Ovary (tissue), 10 donors: ENCODE measurements at places on chromosomes 3 and 15. TPM values are rescaled to one million over a fixed set of nuclear protein-coding genes. Genes with fewer than 3 reads are reported as not detected.
A peak's percentile ranks its signal among the peaks of the same experiment; 100 is the strongest.

The ATP13A5 gene
- polyA plus RNA-seq = 0.07 TPM

- no peak for DNase-seq
Measured at GRCh38 chr3:154987846-154988245, 92.3 kb upstream of the MME start.

The TMC3 gene
- not detected for polyA plus RNA-seq

The ZNF662 gene
- polyA plus RNA-seq = 8.1 TPM

GRCh38 chr3:25281041-25281731 is 146.9 kb upstream of the RARB start:
- no peak for DNase-seq

GRCh38 chr3:179796421-179796820 is 143.6 kb downstream of the USP13 start:
- no peak for DNase-seq

The IL17RB gene
- 1.2 TPM for polyA plus RNA-seq

- DNase-seq = no peak
Measured at GRCh38 chr3:11206316-11206715, 52.0 kb downstream of the HRH1 start.

DNA sequence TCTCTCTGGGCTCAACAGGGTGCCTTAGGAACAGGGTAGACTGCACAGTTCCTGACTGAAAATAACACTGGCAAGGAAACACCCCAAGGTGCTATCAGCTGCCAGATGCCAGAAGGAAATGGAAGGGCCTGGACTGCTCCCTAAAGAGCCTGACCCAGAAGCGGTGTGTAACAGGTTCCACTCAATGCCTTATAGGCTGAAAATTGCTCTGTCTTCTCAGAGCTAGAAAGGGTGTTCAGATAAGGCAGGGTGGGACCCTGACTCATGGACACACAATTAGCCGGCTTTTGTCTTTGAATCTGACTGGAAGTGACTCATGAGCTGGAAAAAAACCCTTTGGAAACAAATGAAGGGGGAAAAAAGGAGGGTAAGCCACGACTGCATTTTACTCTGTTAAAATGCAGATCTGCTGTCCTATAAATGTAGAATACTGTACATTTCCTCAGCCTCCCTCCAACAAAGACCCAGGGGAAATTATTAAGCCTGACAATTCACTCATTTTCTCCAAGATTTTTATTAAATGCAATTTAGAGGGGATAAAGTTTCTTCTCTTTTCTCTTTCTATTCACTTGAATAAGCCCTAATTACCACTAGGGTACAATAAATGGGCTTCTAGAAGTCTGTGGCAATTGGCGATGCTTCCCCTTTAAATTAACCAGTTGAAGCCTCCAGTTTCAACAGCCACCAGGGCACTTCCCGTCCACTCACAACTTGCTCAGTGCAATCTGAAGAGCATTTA is 160.2 kb upstream of the TBL1XR1 start:
- DNase-seq = no peak

- DNase-seq = no peak
Measured at GRCh38 chr3:136149667-136150066, 46.5 kb downstream of the MSL2 start.

DNA sequence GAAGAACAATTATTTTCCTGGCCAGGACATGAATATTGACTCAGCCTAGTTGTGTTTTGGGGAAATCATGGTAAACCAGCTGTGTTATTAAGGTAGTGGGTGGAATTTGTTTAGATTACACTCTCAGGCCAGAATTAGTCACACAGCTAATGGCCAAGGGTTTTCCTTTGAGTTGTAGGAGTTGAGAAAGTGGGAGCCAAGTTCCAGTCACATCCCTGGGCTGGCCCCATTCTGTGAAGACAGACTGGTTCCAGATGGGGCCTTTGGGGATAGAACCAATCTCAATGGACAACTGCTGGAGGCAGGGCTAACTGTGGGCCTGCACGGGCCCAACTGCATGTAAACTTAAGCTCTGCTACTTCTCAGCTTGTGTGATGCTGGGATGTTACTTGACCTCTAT is 1.4 kb upstream of the RASL12 start:
- no peak for DNase-seq

GRCh38 chr15:61410662-61411061 is 181.6 kb upstream of the RORA start:
- DNase-seq = no peak

The OIP5 gene
- polyA plus RNA-seq = 0.75 TPM

DNA sequence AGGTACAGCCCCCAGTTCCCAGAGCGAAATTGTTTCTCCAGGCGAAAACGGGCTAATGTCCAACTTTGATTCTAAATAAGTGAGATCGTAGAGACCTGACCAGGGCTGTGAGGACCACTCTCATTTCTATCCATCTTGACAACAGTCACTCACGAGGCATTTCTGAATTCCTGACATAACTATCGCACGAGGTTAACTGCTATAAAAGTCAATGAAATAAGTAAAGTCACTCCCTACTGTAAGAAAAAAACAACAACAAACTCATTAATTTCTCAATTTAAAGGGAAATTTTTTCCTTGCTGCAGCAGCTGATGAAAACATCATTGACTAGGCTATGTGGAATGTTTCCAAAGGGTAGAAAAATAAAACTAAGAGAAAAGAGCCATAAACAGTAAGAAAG is 69.1 kb downstream of the GREM1 start:
- DNase-seq = no peak

The ARGFX gene
- polyA plus RNA-seq = not detected

The BFSP2 gene
- not detected for polyA plus RNA-seq

- DNase-seq = peak; percentile 81
Measured at GRCh38 chr15:73763931-73764330, 10.8 kb upstream of the INSYN1 start.

GRCh38 chr15:39592500-39592899 is 11.6 kb downstream of the THBS1 start:
- DNase-seq = no peak

DNA sequence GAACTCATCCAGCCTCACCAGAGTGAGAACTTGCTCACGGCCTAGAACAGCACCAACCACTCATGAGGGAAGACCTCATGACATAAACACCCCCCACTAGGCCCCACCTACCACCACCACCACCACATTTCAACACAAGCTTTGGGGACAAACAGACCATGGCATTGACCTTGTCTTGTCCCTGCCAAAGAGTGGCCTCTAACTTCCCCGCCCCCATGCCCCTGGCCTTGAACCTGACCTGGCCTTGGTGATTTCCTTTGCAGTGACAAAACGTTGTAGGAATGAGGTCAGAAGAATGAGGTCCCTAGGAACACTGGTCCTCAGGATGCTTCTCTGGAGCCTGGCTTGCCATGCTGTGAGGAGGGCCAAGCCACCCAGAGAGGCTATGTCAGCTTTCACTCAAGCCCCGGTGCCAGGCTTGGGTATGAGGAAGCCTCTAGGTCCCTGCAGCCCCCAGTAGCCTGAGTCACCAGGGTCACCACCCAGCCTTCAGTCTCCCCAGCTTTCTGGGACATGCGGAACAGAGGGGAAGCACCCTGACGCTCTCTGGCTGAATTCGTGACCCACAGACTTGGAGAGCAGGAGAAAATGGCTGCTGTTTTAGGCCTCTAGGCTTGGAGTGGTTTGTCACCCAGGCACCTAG is 57.9 kb downstream of the TPRA1 start:
- DNase-seq = no peak

DNA sequence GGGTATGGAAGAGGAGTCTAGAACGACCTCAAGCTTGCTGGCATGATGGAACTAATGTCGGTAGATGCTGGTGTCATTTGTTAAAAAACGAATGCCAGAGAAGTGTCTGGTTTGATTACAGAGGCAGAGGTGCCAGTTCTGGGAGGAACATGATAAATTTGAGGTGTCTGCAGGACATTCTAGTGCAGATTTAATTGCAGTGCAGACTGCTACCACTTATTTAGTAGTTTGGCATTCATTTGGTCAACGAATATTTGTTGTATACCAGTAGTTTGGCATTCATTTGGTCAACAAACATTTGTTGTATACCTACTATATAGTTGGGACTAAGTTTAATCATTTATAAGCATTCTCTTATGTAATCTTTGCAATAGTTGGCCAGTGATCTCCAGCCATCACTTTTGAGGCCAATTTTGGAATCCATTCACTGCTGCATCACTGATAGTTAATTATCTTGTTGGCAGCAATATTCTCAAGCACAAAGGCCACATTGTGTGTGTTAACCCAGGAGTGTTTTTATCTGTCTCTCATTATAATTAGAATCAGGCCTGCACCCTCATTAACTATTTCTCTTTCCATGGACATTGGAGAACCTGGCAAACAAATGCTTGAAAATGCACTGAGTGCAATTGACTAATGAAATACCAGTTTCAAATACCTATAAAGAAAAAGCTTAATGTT is 19.5 kb upstream of the TGFBR2 start:
- no peak for DNase-seq

GRCh38 chr3:149299938-149300801 is 33.3 kb downstream of the TM4SF18 start:
- no peak for DNase-seq

- no peak for DNase-seq
Measured at GRCh38 chr3:37608061-37608702, 253.5 kb upstream of the CTDSPL start.

The TPM1 gene
- polyA plus RNA-seq = 332 TPM

The OCA2 gene
- 0.31 TPM for polyA plus RNA-seq
